Mucosa of gallbladder (tissue), 1 donor: ENCODE measurements at places on chromosomes 2 and 18.

GRCh38 chr18:53496028-53496427, 728.4 kb downstream of the MBD2 start:
- no peak for DNase-seq

- DNase-seq, result no peak
Observed at GRCh38 chr18:76503649-76504386, 8.8 kb upstream of the ZNF516 start.

GRCh38 chr2:230184727-230185578, 34.8 kb downstream of the SP110 start:
- no peak for DNase-seq

DNA sequence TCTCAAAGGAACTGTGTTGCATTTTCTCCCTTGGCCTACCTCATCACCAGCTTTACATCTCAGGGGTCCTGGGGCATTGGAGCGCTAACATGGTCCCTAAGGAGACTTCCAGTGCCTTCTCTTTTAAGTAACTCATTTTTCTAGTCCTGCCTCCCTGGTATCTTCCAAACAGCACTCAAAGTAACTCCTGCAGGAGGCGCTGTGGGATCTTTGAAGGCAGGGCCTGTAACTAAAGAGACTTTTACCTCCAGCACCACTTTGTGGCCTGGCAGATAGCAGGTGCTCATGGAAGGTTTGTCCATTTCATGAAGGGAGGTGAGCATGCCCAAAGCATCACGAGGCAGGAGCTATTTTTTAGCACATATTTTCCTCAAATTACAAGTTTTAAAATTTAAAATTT, 411.0 kb upstream of the GYPC start:
- peak; percentile 70 for DNase-seq
